ENCODE measurements at places on chromosomes 6 and 20.

DNA sequence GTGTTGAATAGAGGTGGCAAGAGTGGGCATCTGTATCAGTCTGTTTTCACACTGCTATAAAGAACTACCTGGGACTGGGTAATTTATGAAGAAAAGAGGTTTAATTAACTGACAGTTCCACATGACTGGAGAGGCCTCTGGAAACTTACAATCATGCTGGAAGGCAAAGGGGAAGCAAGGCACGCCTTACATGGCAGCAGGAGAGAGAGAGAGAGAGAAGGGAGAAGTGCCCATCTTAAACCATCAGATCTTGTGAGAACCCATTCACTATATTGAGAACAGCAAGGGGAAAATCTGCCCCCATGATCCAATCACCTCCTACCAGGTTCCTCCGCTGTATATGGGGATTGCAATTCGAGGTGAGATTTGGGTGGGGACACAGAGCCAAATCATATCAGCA is 18.6 kb upstream of the PPP1R14C start:
- DNase-seq: no peak

GRCh38 chr6:65248101-65248610 is 458.9 kb downstream of the EYS start:
- DNase-seq: no peak

DNA sequence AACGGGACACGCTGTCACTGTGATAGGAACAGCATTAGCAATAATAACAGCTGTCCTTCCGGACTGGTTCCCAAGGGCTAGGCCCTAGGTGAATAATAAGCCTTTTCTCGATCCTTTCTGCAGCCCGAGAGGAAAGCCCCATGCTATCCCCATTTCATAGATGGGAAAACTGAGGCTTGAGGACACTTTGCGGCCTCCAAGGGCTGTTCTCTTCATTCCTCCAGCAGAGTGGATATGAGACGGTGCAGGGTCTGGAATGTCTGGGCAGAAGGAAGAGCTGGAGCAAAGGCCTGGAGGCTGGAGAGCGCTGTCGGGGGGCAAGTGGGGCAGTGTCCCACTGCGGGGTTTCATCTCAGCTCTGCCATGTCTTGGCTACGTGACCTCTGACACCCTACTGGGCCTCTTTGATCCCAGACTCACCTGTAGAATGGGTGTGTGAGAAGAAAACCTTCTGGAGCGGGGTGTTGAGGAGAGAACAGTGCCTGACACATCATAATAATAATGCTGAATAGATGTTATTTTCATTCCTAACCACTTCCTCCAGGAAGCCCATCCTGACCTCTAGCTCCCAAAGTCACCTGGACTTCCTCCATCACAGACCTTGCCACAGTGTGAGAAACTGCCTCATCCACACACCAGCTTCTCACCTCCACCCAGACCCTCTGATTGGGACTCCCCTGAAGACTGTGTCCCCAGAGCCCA is 74.8 kb downstream of the CEBPB start:
- DNase-seq: no peak

DNA sequence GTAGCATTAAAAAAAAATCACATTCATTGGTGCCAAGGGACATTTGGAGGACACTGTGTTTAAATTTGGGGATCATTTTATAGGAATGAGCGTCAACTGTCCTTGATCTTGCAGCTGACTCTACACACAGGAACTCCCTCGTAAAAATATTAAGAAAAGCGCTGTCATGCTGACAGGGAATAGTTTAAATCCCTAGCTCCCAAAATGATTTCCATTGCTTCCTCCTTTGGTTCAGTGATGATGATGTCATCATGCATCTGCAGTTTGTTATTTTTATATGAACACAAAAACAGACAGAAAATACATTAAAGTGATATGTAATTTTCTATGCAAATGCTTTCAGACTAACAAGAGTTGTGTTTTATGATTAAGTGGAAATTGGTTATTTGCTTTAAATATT is 275.6 kb downstream of the BTBD9 start:
- no peak for DNase-seq

GRCh38 chr6:148370176-148370575 is 27.5 kb downstream of the SASH1 start:
- no peak for DNase-seq

DNA sequence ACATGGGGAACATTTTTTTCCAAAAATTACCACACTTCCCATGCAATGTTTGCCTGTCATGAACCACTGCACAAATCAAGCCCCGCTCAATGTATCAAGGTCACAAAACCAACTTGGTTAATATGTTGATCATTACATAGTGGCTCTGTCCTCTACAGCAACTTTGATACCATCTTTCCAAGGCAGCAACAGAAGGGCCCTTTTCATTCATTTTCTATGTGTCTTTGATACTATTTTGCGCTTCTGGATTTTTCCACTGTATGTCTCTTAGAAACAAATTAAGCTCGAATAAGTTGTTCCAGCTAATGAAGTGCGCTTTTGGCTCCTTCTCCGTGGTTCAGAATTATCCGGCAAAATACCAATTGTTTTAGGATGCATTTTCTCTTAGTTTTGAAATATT is 1.5 kb downstream of the ZHX3 start:
- no peak for DNase-seq

DNA sequence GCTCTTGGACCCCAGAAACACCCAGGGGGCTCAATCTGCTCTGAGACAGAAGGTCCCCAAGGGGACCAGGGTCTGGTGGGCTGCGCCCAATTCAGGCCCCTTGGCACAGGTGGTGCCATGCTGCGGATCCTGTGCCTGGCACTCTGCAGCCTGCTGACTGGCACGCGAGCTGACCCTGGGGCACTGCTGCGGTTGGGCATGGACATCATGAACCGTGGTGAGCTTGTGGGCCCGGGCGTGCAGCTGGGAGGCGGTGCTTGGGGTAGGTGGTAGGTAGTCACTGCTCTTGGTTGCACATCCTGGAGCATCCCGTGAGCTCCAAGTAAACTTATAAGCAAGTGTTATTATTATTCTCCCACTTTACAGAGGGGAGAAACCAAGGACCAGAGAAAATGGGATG is at the start of gene BPIFB6:
Gene BPIFB6 (plus strand): TSS at position 118 of the 400 bp plus-strand sequence. CDS start 0 bp downstream, at position 118.
- DNase-seq: no peak

DNA sequence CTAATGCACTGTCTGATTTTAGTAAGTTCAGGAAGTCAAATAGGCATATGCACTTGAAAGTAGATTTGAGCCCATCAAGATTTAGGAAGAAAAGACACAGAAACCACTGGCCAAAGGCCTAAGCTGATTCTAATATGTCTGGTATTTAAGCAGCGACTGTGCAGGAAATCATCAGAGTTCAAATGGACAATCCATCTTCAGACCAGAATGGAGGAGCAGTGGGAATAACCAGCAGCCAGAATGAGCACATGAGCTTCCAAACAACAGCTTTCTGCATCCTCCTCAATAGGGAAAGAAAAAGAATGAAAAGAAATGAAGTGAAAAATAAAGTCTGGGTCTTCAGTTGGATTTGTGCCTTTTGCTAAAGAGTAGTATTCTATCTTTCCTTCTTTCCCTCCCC is 50.6 kb downstream of the SOD2 start:
- DNase-seq: no peak

- no peak for DNase-seq
Measured at GRCh38 chr6:158815379-158815724, 3.8 kb downstream of the EZR start.

GRCh38 chr20:17910828-17911294 is 57.7 kb downstream of the SNX5 start:
- no peak for DNase-seq

GRCh38 chr6:56259234-56260077 is 12.1 kb upstream of the COL21A1 start:
- no peak for DNase-seq

DNA sequence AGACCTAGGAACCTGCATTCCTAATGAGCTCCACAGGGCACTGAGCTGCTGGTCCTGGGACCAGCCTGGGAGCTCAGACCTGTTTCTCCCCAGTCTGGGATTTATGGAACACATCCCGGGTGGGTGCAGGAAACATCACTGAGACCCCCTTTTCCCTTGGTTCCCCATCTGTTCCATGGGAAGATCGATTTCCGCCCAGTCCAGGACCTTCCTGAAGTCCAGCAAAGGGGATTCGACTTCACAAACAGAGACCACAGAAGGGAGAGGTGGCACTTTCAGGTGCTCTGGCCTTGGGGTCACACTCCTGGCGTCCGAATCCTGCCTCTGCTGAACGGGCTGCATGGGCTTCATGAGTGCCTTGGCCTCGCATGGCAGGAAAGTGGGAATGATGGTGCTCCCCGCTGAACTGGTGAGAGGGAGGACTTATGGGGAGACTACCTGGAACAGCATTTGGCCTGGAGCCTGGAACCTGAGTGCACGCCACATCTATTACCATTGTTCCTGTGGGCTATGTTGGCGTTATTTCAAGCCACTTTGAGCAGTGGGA is 296.3 kb downstream of the TAF4 start:
- DNase-seq: no peak

GRCh38 chr6:105869835-105870440 is 216.2 kb upstream of the PRDM1 start:
- DNase-seq: no peak

GRCh38 chr6:69866770-69867638 is 648 bp downstream of the COL19A1 start:
- peak; percentile 49 for DNase-seq

DNA sequence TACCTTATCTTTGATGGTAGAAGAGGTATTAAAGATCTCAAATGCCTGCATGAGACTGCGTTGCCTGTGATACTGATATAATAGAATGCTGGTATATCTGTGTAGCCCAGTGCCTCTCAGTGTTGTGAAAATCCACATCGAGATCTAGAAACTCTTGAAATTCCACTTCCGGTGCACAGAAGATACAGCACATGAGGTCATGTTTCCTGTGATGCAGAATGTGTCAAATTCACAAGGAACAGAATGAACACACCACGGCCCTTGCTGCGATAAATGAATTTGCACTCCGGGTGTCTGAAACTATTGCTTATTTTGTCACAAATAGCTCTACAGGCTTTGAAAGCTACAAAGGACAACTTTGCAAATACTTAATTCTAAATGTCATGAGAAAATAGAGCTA is 687.9 kb upstream of the AGPAT4 start:
- no peak for DNase-seq

GRCh38 chr6:166029506-166029905 is 138.1 kb downstream of the TBXT start:
- DNase-seq: no peak

- DNase-seq: no peak
Measured at GRCh38 chr6:150327117-150327774, 41.6 kb upstream of the IYD start.

- DNase-seq: no peak
Measured at GRCh38 chr6:72748759-72749158, 126.9 kb downstream of the KCNQ5 start.

GRCh38 chr6:88492241-88492640 is 326.1 kb upstream of the CNR1 start:
- DNase-seq: no peak

DNA sequence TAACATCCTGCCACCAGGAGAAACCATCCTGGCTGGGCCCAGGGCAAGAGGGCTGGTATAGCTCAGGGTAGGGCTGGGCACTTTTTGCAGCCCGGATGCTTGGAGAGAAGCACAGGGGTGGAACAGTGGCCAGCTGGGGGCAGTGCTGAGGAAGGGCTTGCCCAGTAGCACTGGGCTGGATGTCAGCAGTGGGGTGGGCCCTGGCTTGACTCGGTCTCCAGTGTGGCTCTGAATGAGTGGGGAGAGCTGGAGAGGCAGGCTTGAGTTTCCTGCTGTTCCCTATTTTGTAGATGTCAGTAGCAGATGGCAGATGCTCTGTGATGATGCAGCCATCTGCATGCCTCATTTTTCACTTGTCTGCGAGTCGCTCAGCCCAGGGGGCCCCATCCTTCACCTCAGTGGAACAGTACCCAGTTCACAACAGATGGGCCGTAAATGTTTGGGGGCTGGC is 56.3 kb upstream of the TULP1 start:
- no peak for DNase-seq

GRCh38 chr20:14950633-14951032 is 613.2 kb upstream of the FLRT3 start:
- DNase-seq: no peak

DNA sequence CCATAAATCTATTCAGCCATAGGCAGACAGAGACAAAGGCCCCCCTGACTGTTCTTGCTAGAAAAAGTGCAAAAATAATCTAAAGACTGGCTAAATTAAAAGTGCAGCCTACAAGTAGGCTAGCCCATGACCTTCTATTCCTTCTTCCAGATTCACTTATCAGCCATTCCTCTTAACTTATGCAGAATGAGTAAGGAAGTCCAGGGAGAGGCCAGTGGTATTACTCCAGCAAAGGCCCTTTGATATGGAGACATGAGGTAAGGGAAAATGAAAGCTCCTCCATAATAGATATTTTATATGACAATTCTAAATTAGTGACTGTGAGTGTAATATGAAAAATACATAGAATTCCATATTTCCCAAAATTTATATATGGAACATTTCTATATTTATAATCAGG is 199.4 kb downstream of the TBC1D32 start:
- no peak for DNase-seq

DNA sequence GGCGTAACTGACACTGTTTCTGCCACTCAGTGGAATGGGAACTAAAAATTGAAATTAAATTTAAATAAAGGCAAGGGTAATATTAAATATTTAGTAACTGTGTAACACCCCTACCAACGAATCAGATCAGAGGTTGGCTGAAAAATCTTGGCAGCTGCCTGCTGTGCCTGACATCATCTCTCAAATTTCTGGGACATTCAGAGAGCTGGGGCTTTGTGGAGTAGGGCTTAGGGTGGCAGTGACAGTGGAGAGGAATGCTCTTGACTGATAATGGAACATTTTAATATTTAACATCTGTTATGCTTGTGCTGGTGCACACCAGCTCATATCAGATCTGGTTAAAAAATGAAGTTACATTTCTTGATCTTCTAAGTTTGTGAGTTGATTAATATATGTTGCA is 62.2 kb downstream of the RFPL4B start:
- DNase-seq: no peak

GRCh38 chr20:50232651-50233324 is 42.2 kb downstream of the CEBPB start:
- no peak for DNase-seq

- DNase-seq: peak; percentile 2
Measured at GRCh38 chr6:5471044-5471443, 209.7 kb downstream of the FARS2 start.

GRCh38 chr6:127971386-127971785 is 70.5 kb upstream of the THEMIS start:
- DNase-seq: no peak

GRCh38 chr20:56629464-56630085 is 469 bp downstream of the TFAP2C start:
- no peak for DNase-seq

GRCh38 chr6:146787876-146788508 is 189.2 kb downstream of the ADGB start:
- no peak for DNase-seq

GRCh38 chr6:32047084-32047478 is 8.9 kb downstream of the CYP21A2 start:
- no peak for DNase-seq

DNA sequence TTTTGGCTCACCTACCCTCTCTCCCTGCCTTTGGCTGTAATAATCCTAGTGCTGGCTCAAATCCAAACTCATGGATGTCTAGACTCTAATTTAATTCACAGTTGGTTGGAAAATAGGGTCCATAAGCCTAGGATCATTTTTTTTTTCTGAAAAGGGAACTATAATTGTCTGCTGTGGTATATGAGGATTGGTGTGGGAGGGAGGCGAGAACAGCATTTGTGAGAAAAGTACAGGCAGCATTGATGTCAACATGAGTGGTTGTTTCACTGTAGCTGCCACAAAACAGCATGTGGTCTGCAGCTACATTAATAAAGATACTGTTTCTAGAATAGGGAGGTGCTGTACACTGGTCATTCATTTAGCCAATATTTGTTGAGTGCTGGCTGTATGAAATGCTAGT is 18.6 kb upstream of the POLR1H start:
- DNase-seq: no peak
